ENCODE measurements at places on chromosomes 16 and 17. TPM values are rescaled to one million over a fixed set of nuclear protein-coding genes. Genes with fewer than 3 reads are reported as not detected.

DNA sequence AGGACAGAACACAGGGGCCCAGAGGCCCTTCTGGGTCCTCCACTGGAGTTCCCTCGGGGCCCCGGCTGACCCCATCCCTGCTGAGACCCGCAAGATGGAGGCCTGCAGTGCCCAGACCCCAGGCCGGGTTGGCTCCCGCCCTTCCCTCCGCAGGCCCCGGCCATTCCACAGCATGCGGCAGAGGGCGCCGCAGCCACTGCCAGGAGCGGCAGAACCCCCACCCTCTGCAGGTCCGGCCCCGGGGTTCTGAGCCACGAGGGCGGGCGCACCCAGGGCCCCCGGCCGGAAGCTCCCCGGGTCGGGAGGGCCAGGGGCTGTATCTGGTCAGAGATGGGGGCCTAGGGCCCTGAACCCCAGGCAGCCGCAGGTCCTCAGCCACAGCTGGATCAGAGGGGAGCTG is 2.4 kb upstream of the PERCC1 start:
- no peak overlapping the region for H3K4me3 ChIP-seq
- no peak for DNase-seq
- no peaks in the 10 kb centered on the region for H3K36me3 ChIP-seq
- no peak overlapping the region for H3K27ac ChIP-seq
- H3K4me1 ChIP-seq, result no peaks in the 10 kb centered on the region
- no peaks in the 10 kb centered on the region for H3K27me3 ChIP-seq

DNA sequence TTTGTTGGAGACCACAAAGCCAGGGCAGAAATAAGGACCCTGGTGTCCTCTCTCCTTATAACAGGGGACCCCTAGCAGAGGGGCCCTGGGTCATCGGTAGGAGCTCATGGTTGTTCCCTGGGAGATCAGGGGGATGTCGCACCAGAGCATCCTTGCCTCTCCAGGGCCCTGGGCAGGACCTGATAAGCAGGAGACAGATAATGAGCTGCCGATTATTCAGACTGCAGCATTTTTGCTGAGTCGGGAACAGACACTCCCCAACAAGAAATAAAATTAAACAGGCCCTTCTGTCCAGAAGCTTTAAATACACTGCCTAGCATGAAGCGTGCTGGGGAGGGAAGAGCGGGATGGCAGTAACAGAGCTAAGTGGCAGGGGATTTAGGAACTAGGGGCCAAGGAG is 15.4 kb upstream of the GFAP start:
- no peak overlapping the region for H3K4me3 ChIP-seq
- H3K36me3 ChIP-seq, result no peaks in the 10 kb centered on the region
- H3K27me3 ChIP-seq, result no peaks in the 10 kb centered on the region
- H3K4me1 ChIP-seq, result no peaks in the 10 kb centered on the region

DNA sequence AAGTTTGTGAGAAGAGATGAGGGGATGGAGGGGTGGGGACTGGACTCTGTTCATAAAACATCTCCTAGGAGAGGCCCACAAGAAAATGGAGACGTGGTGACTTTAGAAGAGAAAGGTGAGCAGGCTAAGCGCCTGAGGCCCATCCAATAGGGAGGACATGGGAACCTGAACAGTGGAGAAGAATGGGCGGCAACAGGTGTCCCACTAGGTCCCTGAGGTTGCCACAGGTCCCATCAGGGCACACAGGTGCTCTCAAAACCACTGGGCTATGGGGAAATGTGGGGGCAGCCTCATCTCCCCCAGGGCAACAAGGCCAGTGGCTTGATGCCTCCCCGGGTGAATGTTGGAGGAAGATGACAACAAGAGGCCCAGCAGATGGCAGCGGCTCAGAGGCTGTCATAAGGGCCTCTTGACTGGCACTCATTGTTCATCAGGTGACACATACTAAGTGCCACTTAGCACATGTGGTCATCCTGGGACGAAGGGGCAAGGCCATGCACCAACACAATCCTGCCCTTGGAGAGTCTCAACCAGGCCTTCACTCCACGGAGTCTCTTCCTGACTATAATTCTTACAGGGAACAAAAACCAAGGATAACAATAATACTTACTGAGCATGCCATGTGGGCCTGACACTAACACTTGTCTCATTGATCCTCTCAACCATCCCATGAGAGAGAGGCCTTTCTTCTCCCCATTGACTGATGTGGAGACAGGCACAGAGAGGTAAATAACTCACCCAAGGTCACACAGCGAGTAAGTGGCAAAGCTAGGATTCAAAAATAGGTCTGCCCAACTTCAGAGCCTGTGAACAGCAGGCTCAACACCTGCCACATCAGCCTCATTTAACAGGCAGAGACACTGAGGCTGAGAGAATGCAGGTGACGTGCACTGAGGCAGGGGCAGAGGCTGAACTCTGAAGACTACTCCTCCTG is 38.0 kb downstream of the CUEDC1 start:
- DNase-seq, result no peak
- H3K36me3 ChIP-seq, result no peaks in the 10 kb centered on the region
- no peaks in the 10 kb centered on the region for H3K27me3 ChIP-seq
- H3K27ac ChIP-seq, result no peak overlapping the region
- no peak overlapping the region for H3K4me3 ChIP-seq

Gene TSNAXIP1
- 3.7 TPM for polyA plus RNA-seq

Gene VAT1L
- polyA plus RNA-seq, result 2.3 TPM

Gene DNAAF8
- polyA plus RNA-seq, result 1.2 TPM
